ENCODE measurements at places on chromosomes 16 and 17.

DNA sequence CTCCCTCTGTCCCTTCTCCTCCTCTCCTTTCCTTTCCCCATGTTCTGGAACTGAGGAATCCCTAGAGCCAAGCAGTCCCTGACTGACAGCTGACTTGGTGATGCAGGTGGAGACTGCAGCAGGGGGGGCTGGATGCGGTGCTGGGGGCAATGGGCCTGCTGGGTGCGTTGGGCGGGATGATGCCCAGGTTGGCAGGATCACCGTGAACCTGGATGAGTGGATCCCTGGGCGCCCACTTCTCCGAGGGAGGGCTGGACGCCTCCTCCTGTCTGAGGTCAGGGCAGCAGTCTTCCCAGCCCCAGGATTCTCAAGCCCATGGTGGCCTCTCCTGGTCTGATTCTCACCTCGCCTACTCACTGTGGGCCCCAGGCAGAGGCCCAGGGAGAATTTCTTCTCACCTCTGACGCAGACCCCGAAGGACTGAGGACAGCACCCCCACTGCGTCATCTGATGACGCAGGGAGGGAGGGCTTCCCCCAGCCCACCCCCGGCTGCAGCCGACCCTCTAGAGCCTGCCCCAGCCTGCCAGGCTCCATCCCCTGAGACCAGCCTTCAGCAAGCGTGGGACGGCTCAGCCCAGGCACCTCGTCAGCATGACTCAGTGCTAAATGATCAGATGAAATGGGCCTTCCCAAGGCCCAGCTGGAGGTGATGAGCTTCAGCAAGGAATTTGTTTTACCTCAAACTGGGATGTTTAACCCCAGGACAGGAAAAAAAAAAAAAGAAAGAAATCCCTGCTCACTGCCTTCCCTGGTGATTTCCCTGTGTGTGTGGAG, 188.0 kb upstream of the TNRC6C start:
- no peak for DNase-seq

DNA sequence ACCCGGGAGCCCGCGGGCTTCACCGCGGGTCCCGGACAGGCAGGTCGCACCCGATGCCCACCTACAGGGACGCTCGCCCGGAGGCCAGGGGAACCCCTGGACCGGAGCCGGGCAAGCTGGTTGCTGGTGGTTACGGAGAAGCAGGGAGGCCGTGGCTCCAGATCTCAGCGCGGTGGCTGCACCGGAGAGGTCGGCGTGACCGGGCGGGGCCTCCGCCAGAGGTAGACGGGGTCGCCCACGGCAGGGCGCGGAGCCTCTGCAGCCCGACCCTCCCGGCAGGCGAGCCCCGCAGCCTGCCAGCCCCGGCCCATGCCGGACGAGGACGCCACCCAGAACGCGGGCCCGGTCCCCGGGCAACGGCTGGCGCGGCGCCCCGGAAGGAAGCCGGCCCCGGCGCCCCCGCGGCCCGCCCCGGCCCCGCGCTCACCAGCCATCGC, 341 bp downstream of the PCYT2 start:
- DNase-seq = no peak

- DNase-seq = no peak
Observed at GRCh38 chr17:61587807-61588660, 3.0 kb downstream of the NACA2 start.

DNA sequence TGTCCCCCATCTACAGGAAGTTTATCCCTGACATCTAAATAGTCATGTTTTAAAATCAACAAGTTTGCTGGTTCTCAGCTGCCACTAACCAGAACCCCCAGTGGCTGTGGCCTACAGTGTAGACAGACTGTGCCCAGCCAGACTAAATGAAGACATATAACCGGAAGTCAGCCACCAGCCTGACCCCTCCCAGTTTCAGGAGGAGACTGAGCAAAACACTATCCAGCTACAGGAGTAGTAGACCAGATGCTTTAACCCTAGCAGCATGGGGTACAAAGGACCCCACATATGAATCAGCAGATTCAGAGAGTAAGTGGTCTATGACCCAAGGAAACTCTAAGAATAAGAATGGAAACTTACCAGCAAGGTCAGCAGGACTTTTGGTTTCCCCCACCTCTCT, 83.4 kb downstream of the HIC1 start:
- DNase-seq = no peak

- DNase-seq = no peak
Observed at GRCh38 chr16:4283441-4283840, 10.6 kb upstream of the TFAP4 start.

- no peak for DNase-seq
Observed at GRCh38 chr16:8683640-8684039, 9.2 kb downstream of the ABAT start.

DNA sequence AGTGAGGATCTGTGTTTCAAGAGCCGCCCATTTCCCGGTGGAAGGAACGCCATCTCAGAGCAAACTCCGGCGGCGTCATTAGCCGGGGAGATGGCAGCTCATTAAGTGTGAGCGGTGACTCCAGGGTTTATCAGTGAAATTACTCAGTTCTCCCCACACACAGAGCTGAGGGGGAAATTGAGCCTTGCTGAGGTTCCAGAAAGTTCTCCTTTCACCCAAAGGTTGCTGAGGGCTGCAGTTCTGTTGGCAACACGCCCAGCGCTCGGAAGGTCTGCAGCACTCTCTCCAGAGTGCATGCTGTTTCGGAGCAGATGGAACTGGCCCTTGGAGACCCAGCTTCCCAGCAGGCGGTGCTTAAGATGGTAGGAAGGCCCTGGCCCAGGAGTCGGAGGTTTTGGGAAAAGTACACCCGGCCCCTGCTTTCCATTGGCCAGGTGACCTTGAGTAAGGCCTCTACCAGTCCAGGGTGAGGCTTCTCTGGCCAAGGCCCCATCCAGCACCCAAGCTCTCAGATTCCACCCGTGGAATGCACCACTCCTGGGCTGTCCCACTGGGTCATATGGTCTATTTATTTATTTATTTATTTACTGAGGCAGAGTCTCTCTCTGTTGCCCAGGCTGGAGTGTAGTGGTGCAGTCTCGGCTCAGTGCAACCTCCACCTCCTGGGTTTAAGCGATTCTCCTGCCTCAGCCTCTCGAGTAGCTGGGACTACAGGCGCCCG, 167.7 kb upstream of the CIBAR2 start:
- no peak for DNase-seq

DNA sequence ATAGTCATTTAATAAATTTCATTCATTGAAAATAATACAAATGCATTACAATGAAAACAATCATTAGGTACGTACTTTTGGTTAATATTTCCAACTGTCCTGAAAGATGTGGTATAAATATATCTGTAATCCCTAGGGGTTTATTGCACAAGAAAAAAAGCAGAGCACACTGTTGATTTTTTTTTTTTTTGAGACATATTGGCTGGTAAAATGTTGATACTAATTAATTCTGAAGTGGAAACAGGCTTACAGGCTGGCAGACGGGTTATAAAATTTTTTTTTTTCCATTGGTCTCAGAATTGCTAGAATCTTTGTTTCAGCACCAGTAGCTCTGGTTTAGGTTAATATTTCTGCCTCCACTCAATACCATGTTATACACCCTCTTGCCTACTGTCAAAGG, 193.6 kb downstream of the MAP2K6 start:
- peak; percentile 78 for DNase-seq

- DNase-seq = peak; percentile 46
Observed at GRCh38 chr16:48231727-48232492, 12.2 kb upstream of the LONP2 start.

Measured in fibroblast of gingiva (primary cell).